Stimulated activated CD4-positive, alpha-beta T cell treated with anti-CD3 and anti-CD28 coated beads, Interleukin-1b, Interleukin-23, amount 100 ng/mL, for 24 hours (primary cell): ENCODE measurements at places on chromosomes 3 and 15.

DNA sequence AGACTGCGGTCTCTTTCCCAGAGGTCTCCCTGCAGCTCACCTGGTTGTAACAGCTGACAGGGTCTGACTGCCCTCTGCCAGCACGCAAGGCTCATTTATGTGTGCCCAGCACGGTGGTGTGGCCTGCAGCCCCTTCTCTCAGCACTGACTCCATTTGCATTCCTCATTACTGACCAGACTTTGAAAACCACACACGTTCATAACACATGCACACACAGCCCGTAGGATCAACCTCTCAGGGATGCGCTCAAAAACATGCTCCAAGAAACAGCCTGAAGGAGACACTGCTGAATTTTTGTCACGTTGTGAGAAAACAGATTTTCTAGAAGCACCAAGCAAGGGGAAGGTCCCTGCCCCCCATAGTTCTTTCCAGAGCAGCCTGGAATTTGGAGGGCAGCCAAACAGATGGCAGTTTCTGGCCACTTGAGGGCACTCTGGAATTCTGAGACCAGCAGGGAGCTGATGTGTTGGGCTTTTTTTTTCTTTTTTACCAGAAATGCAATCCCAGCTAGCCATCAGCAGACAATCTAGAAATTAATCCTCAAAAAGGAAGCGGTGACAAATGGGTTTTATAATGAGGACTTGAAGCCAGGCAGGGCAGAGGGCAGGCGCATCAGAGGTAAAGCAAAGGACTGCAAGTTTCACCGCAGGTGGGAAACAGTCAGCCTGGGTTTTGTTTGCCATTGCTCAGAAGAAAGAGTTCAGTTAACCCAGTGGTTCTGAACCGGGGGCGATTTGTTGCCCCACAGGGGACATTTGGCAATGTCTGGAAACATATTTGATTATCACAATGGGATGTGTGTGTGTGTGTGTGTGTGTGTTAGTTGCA, 170.5 kb upstream of the PROK2 start:
- no peak for DNase-seq

DNA sequence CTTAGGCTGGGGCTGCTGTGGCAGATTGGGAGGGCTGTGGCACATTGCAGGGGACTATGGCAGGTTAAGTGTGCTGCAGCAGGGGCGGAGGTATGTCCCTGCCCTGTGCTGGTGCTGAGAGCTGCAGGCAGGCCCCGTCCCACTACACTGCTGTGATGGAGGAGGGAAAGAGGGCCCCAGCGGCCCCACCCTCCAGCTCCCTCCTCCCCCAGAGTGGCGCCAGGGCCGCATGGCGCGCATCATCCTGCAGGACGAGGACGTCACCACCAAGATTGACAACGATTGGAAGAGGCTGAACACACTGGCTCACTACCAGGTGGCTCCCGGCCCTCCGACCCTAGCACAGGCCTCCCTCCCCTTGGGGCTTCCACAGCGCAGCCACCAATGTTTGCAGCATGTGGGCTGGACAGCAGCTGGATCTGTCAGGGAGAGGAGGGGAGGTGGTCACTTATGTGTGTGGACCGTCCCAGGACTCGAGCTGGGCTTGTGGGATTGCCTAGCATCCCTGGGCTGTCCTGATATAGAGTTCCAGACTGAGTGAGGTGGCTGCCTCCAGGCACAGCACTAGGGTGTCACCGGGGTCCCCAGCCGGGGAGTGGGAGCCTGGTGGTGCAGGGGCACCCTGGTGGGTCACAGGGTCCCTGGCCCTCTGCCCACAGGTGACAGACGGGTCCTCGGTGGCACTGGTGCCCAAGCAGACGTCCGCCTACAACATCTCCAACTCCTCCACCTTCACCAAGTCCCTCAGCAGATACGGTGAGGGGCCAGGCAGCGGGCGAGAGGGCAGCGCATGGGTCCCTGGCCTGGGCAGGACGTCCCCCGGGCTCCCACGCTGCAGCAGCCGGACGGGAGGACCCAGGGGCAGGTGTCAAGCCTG, 46.1 kb downstream of the PLXNA1 start:
- no peak for DNase-seq

GRCh38 chr3:71392251-71392650, 191.3 kb downstream of the FOXP1 start:
- DNase-seq = no peak

- no peak for DNase-seq
Observed at GRCh38 chr15:51759557-51760070, 8.2 kb downstream of the TMOD2 start.

GRCh38 chr15:68028888-68029207, 25.3 kb upstream of the PIAS1 start:
- no peak for DNase-seq
